ENCODE measurements at places on chromosomes 7 and 10.

DNA sequence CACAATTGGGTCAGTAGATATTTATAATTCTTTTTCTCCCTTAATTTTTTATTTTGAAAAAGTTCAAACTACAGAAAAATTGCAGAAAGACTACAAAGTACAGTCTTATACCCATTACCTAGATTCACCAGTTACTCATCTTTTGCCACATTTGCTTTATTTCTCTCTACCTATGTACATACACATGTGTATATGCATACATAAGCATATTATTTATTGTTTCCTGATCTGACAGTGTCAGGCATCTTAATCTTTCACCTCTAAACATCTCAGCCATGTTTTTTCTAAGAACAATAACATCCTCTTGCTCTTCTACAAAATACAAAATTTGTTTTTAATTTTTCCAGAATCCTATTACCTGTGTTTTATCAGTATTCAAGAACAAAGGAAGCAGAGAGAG lies 68.4 kb upstream of the OIT3 start:
- no peak for DNase-seq

- DNase-seq = no peak
These were observed 238.5 kb upstream of the MAGI2 start for GRCh38 chr7:79692015-79692414.

- DNase-seq = no peak
These were observed 18.7 kb upstream of the NUB1 start for GRCh38 chr7:151322906-151323305.

- DNase-seq = no peak
These were observed 25.9 kb downstream of the ADCY1 start for GRCh38 chr7:45599851-45600706.

DNA sequence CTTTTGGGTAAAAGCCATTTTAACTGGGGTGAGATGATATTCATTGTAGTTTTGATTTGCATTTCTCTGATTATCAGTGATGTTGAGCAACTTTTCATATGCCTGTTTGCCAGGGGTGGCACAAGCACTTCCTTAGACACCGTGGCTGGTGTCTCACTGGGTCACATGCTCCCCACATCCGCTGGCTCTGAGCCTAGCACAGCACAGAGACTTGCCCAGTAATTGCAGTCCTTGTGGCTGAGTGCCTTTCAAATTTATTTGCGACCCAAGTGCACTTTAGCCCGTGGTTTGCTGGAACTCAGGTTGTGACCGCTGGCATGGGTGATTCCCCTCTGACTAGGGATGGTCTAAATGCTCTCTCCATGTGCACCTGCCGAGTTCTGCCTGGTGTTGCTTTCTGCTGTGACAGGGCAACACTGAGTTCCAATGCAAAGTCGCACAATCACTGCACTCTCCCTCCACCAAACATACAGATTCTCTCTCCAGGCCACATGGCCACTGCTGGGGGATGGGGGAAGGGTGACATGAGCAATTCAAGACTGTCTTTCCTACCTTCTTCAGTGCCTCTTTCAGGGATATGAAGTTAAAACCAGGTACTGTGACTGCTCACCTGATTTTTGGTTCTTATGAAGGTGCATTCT lies 66.5 kb downstream of the ZNF277 start:
- no peak for DNase-seq

GRCh38 chr10:126459032-126459831 lies 71.0 kb upstream of the ADAM12 start:
- DNase-seq = no peak

DNA sequence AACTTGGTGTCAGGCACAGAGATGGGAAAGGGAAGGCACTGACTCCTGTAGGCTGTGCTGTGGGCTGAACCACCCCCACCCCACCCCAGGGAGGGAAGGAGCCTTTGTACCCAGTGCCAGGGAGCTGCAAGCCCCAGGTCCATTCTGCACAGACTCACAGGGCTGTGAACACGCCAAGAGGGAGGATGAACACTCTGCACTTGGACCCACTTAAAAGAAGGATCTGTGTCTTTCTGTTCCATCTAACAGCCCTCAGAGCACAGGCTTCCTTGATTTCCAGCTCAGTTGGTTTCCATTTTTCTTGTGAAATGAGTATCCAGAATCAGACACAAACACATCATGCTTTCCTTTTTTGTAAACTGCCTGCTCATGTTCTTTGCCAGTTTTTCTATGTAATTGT lies 84.9 kb downstream of the GRB10 start:
- DNase-seq = no peak

DNA sequence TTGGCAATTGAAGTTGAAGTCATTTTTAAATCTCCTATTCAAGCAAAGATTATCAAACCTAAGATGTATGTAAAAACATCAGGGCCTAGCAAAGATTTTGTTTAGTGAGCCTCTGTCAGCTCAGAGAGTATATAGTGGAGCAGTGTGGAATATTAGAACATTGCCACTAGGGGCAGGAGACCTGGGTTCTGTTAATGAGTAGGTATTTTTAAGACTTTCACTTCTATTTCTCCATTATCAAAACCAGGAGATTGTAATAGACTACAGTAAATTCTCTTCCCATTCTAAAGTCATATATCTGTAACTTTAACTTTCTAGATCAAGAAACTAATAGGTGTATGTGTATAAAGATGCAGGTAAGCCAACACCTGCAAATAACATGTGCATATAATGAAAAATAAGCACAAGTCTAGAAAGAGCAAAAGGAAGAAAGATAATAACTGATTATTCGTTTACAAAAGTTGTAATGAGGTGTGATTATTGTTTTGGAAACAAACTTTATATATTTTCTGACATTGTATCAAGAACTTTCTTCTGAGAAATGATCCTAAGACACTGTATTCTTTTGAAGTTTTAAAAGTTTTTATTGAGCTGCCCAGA lies 64.4 kb downstream of the KCND2 start:
- DNase-seq = no peak

DNA sequence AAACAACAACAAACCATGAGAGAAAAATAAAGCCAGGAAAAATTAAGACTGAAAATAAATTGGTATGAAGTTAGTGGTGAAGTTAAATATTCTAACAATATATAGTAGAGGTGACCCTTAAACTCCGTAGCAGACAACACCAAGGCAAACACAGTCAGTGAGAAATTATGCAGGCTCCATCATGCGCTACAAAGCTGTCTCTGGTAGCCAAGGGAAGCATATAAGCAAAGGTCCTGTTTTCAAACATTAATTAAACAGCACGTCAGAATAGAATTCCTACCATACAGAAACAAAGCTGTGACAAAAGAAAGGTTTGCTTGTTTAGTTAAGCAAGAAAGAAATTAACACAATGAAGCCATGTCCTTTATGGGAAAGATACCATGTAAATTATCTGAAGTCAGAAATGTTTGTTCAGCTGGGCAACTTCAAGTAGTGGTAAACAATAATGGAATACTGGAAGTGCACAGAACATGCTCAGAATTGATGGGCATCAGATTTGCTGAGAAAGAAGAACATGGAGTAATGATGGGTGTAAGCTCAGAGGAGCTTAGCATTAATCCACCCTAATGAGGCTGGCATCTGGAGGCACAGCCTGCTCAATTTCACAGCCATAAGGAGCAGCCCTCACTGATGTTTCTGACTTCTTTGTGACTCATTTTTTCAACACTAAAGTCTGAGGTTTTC lies 75.7 kb downstream of the IGF2BP3 start:
- no peak for DNase-seq

DNA sequence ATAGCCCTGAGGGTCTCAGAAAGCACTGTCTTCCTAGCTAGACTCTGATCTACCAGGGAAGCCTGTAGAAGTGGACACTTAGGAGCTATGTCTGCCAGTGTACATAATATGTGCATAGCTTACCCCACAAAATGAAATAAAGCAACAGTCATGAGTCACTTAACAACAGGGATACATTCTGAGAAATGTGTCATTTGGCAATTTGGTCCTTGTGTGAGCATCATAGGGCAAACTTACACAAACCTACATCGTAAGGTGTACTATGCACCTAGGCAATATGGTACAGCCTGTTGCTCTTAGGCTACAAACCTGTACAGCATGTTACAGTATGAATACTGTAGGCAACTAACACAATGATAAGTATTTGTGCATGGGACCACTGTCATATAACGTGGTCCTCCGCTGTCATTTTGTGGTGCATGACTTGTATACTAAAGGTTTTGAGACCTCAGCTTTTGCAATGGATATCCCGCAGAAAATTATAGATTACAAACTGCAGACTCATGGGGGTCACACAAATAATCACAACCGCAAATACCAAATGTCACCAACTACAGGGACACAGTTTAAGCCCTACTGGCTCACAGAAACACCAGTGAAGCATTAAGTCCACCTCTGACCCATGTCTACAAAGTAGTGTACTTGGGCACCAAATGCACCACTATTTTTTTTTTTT lies 1.7 kb downstream of the URGCP start:
- no peak for DNase-seq

GRCh38 chr7:76074972-76075370 lies 27.1 kb downstream of the MDH2 start:
- no peak for DNase-seq
